GM13977 (cell line): ENCODE measurements at places on chromosomes 1 and 21.

- DNase-seq, result no peak
Measured at GRCh38 chr1:62076286-62076685, 118.4 kb upstream of the L1TD1 start.

DNA sequence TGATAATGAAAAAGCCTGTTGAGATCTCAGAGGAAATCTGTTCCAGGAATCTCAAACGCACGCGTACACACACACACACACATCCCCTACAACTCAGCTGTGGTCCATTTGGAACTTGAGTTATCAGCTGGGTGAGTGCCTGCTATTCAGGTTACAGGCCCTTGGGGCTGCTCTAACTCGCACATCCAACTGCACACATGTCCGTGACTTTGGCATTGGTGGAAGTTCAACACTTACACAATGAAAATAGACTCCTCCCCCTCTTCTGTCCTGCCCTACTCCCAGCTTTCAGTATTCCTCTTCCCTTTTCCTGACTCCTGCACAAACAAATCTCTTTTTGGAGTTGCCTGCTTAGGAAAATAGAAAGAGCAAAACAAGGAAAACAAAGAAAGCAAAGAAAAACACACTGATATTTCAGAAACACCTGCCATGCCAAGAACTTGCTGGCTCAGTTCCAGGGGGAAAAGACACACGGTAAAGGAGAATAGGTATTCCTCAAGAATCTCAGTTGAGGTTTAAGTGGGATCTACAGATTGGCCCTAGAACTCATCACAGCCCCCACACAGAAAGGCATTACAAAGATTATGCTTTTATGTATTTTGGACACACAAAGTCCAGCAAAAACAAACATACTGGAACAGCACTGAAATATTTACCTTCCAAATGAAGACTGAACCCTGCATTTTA lies 140.9 kb downstream of the TGFBR3 start:
- no peak for DNase-seq

- DNase-seq, result no peak
Measured at GRCh38 chr1:41532206-41532975, 47.9 kb upstream of the EDN2 start.

DNA sequence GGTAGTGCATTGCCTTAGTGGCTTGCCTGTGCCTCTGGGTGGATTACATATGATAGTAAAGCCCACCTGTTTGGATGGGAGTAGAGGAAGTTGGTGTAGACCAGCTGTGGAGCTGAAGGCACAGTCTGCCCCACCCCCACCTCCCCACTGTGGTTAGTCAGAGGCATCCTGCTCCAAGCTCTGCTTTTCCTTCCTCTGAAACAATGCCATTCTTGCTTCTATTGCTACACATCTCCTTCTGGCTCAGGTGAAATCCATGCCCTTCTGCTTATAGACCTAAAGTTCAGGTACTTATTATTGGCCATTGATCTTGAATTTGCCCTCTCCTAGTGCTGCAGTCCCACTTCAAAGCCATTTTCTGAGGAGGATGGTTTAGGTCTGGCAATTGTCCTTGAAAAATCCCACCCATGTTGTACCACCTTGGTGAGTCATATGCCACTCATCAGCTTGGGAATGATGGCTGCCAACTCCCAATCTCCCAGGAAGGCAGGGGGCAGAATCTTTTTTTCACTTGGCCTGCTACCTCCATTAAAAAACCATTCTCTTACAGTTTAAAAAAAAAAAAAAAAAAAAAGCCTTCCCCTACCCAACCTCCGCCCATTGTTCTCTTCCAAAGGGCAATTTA lies 6.7 kb upstream of the TXLNA start:
- DNase-seq, result no peak

- DNase-seq, result no peak
Measured at GRCh38 chr1:218090459-218090858, 194.6 kb upstream of the RRP15 start.

DNA sequence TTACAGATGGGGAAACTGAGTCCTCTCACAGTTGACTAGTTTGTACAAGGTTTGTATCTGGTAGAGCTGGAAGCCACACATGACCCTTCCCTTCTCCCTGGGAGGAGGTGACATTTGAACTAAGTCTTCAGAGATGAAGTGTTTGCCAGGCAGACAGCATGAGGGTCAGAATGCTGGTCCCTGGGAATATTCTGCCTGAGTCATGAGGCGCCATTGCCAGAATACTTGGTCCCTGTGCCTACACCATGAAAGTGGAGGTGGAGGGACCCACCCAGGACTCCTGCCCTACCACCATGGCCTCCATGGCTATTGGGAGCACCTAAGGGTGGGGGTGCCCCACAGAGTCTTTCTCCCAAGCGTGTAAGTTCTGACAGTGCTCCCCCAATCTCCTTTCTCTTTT lies 7.0 kb downstream of the RPS6KA1 start:
- no peak for DNase-seq

- no peak for DNase-seq
Measured at GRCh38 chr21:32991361-32991760, 34.4 kb upstream of the OLIG2 start.

DNA sequence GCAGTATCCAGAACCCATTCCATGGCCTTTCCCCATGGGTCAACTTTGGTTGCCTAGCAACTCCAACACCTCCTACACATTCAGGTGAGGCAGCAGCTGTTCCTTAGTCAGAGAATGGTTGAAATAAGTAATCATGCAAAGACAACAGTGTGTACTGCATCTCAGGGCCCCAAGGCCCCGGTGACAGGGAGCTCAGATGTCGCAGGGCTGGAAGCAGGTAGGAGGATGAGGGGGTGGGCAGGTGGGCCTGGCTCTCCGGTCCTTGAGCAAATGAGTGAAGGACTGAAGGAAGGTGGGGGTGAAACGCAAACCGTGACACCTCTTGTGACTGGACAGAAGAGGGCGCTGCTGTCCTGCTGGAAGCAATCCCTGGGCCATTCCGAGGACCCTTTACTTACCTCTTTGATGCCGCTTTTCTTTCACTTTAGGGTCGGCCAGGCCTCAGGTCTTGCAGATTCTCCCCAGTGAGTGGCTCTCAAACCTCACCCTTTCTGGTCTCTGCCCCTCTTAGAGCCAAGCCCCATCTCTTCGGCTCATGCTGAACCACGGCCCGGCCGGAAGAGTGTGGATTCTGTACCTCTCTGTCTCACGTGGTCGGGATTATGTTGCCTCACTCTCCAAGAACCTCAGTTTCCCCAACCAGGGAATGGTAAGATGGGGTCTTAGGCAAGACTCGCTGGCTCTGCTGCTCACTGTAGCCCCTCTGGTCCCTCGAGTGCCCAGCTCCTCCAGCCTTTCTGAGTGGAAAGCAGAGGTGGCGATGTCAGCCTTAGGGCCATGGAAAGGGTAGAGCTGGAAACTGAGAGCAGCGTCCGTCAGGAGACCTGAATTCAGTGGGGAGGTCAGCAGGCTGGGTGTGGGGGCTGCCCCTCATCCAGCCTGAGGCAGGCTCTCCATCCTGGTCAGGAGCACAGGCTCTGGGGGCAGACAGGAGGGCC lies 5.6 kb upstream of the KCNA10 start:
- peak; percentile 69 for DNase-seq

- no peak for DNase-seq
Measured at GRCh38 chr1:15020943-15021745, 132.4 kb upstream of the TMEM51 start.

- DNase-seq, result no peak
Measured at GRCh38 chr1:192979542-192979941, 79.6 kb downstream of the UCHL5 start.

GRCh38 chr1:54597455-54598030 lies 25.8 kb downstream of the FAM151A start:
- DNase-seq, result no peak

GRCh38 chr1:106278716-106279115 lies 777.8 kb upstream of the PRMT6 start:
- no peak for DNase-seq

- DNase-seq, result no peak
Measured at GRCh38 chr1:17903386-17903785, 148.3 kb downstream of the ACTL8 start.

DNA sequence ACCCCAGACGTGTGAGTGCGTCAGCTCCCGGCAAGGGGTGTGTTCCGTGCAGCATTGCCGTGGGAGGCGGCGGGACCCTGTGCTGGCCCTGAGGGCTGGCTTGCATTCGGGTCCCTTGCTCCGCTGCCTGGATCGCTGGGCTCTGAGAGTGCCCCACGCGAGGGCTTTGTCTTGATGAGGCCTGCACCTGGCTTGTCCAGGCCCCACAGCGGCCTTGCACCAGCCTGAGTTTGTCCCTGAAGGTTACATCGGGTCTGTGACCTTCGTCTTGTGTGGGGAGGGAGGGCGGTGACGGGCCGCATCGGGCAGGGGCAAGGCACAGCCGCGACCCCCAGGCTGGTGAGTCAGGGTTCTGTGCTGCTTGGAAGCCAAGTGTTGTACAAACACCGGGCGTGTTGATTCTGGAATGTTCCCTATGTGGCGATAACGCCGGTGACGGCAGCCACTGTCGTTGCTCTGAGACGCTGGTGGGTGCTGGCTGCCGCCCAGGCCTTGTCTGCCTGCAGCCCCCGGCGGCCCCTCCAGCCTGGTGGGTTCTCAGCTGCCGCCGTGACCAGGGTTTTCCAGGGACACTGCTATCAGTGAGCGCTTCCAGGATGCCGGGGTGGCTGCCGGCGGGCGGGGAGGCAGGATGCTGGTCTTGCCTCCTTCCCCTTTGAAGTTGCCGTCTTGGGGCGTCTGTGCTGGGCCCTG lies 42.9 kb downstream of the SLX9 start:
- DNase-seq, result no peak

DNA sequence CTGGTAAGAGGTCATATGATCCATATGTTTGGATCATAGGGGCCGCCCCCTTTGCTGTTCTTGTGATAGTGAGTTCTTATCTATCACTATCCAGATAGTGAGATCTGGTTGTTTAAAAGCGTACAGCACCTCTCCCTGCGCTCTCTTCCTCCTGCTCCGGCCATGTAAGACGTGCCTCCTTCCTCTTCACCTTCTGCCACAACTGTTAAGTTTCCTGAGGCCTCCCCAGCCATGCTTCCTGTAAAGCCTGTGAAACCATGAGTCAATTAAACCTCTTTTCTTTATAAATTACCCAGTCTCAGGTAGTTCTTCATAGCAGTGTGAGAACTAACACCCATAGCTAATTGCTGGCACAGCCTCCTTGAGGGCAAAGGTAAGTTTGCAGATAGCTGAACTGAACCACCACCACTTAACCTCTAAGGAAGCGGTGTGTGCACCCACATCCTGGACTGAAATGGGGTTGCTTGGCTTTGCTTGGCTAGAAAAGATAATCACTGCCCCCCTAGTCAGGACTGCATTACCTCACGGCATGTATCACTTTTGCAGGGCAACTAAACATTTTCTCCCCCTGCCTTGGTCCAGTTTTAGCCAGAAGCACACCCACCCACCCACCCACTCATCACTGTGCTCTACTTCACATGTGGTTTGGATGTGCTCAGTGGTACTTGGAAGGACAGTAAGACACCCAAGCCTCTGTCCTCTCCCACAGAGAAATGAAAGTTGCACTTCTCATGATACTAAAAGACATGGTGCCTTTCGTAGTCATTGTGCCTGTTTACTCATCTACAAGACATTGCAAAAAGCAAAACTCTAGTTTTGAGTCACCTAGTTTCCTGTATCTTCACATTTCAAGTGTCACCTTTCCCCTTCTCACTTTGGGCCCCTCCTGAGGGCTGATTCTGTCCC lies 23.1 kb upstream of the PTAFR start:
- DNase-seq, result peak; percentile 87

DNA sequence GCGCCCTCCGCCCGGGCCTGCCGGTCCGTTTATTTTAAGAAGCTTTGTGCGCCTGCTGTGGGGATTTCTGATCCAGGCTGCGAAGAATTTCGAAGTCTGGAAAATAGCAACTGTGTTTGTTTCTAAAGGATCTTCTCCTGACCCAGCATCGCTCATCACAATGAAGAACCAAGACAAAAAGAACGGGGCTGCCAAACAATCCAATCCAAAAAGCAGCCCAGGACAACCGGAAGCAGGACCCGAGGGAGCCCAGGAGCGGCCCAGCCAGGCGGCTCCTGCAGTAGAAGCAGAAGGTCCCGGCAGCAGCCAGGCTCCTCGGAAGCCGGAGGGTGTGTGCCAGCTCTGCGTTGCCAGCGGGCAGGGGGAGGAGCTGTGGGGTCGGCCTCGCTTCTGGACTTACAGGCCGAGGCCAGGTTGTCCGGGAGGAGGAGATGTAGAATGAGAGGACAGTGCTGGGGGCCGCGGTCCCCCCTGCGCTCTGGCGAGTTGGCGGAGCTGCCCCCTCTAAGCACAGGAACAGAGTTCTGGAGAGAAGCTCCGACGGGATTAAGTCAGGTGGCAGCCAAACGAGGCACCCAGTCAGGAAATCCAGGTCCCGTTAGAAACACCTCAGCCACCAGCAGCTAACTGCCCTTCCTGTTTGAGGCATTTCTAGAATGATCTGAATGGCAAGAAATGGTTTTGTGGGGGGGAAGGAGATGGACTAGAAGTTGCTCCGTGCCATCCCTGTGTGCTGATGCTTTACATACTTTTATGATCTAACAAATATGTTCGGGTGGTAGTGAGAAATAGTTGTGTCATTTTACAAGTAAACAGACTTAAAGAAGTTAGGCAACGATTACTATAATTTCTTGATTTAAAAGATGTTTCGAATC lies 948 bp downstream of the TXLNA start:
- DNase-seq, result peak; percentile 46

GRCh38 chr1:241499910-241500309 lies 19.6 kb downstream of the FH start:
- DNase-seq, result no peak

DNA sequence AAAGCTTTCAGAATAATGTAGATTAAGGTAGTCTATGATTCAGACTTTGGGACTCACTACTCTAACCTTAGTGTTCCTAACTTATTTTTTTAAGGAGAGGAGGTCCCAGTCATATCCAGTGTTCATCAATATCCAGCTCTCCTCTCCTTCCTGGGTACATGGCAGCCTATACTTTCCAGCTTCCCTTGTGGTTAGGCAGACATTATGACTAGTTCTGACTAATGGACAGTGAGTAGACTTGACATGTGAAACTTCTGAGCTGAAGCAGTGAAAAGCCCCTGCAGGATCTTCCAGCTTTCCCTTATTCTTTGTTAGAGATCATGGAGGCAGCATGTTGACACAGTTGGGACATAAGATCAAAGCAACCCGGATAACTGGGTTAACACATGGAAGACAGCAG lies 144.2 kb downstream of the PTPRU start:
- DNase-seq, result no peak

DNA sequence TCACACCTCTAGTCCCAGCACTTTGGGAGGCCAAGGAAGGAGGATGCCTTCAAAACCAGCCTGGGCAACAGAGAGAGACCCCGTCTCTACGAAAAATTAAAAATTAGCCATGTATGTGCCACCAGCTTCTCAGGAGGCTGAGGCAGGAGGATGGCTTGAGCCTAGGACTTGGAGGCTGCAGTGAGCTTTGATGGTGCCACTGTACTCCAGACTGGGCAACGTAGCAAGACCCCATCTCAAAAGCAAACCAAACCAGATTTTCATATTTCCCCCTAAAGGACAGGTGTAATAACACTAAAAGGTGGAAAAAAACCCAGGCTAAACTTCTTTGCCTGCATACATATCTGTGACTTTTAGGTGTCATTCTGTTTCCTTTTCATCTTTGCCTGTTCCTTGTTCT lies 3.7 kb downstream of the UCK2 start:
- no peak for DNase-seq
